Osteocyte (in vitro differentiated cells): ENCODE measurements at places on chromosomes 12 and 14.

DNA sequence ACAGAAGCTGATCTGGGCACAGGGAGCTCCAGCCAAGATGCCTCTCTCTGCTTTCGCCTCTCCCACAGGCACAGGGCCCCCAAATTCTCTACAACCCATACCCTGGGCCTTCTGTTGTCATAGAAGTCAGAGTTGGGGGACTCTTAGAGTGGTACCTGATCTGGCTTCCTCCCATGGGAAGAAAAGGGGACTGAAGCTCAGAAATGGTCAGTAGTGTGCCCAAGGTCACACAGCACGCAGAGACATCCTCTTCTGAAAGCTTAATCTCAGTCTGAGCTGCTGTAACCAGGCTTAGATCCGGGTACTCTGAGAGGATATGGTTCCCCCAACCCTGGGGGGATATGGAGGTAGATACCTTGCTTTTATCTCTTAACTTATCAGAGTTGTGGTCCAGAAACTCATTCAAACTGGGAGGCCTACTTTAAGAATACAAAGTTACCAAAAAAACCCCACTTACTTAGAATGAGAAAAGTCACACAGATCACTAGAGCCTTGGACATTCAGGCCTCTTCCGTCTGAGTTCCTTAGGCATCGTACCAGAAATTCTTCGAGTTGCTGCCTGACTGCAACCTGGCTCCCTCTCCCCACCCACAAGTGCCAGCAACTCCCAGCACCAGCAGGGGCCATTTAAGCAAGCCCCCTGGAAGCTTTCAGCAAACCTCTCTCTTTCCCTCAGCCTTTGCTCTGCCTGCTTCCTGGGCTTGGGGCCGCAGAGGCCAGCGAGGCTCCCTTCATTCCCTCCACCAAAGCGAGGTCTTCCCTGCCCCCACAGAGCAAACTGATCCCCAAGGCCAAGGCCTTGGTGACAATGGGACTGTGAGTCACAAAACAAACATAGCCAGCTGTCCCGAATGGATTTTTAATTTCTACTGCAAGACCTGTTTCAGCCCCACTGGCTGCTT is 13.9 kb downstream of the KRT7 start:
- no peaks in the 10 kb centered on the region for H3K36me3 ChIP-seq
- H3K27me3 ChIP-seq = no peaks in the 10 kb centered on the region
- peak overlapping the region; percentile 4 for H3K4me3 ChIP-seq

DNA sequence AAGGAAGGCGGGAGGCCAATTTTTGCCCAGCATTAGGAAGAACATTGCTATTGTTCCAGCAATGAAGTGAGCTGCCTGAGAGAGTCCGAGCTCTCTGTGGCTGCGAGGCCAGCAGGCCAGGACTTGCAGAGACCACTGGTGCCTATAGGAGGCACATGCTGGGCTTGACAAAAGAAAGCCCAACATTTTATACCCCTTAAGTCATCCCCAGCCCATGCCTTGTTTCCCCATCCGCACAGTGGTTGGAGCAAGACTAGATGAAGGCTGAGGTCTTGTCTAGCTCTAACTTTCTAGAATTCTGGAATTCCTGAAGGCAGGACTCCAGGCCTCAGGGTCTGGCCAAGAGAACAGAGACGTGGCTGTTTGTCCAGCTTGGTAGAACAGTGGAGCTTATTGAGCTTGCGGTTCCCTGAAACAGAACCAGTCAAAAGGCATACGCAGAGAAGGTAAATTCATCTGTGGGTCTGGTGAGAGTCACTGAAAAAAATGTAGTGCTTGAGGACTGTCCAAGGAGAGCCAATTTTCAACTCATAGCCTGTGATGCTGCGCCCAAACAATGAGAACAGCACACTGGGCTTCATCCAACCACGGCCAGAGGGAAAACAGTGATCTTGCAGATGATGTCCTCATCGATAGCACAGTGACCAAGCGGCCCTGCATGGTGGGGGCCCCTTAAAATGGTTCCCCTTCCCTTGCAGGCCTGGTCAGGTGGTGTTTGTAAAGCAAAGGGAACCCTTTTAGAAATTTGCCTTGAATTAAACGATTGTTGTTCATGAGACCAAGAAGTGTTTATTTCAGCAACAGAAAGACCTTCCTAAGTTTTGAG is 27.1 kb upstream of the COL2A1 start:
- no peak for DNase-seq
- no peak overlapping the region for H3K4me3 ChIP-seq
- no peaks in the 10 kb centered on the region for H3K36me3 ChIP-seq

DNA sequence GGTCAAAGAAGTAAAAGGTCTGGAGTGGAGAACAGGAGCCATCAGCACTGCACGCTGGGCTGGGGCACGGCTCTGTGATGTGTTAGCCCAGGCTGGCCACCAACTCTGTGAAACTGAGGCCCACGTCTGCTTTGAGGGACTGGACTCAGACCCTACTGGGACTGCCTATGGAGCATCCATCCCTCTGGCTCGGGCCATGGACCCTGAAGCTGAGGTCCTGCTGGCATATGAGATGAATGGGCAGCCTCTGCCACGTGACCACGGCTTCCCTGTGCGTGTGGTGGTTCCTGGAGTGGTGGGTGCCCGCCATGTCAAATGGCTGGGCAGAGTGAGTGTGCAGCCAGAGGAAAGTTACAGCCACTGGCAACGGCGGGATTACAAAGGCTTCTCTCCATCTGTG is 7.1 kb downstream of the SUOX start:
- H3K27ac ChIP-seq = no peak overlapping the region
- no peak for DNase-seq
- H3K27me3 ChIP-seq = no peaks in the 10 kb centered on the region
- H3K4me1 ChIP-seq = peaks cover 18% of the 10 kb centered on the region

- no peak for DNase-seq
- H3K27ac ChIP-seq = no peak overlapping the region
- no peaks in the 10 kb centered on the region for H3K4me1 ChIP-seq
- no peaks in the 10 kb centered on the region for H3K27me3 ChIP-seq
- H3K36me3 ChIP-seq = peaks cover 15% of the 10 kb centered on the region
- no peak overlapping the region for H3K4me3 ChIP-seq
Measured at GRCh38 chr14:90574188-90575131, 177.6 kb downstream of the CALM1 start.

DNA sequence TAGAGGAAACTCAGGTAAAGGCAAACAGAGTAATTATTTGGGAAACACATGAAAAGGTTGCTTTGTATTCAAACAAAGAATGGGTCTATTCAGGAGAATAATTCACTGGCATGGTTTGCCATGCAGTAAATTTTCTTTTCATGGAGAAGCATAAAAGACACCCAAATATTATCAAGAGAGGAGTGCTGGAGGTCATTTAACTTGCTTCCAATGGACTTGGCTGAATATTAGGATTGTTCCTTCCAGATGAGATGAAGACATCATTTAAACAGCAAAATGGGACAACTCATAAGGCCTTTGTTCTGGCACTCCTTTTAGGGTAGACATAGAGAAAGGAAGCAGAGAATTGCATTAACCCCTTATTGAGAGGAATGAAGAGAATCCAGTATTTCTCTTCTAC is 38.7 kb downstream of the WIF1 start:
- no peak for DNase-seq
- no peaks in the 10 kb centered on the region for H3K4me1 ChIP-seq
- no peak overlapping the region for H3K4me3 ChIP-seq
- H3K36me3 ChIP-seq = no peaks in the 10 kb centered on the region

GRCh38 chr14:20489093-20489994 is 16.0 kb upstream of the RNASE10 start:
- DNase-seq = no peak
- no peak overlapping the region for H3K27ac ChIP-seq
- H3K36me3 ChIP-seq = no peaks in the 10 kb centered on the region
